ENCODE measurements at places on chromosomes 13 and 19.
A peak's percentile ranks its signal among the peaks of the same experiment; 100 is the strongest.

- no peak for DNase-seq
Observed at GRCh38 chr13:111952814-111953213, 114.1 kb upstream of the SOX1 start.

DNA sequence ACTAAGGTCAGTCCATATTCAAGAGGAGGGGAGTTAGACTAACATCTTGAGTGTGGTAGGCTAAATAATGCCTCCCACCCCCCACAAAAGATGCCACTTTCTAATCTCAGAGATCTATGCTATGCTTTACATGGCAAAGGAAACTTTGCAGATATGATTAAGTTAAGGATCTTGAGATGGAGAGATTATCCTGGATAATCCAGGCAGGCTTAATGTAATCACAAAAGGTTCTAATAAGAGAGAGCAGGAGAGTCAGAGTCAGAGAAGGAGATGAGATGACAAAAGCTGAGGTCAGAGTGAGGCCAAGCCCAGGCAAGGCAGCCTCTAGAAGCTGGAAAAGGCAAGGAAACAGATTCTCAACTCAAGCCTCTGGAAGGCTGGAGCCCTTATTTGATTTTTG lies 1011.6 kb downstream of the PCDH9 start:
- no peak for DNase-seq

DNA sequence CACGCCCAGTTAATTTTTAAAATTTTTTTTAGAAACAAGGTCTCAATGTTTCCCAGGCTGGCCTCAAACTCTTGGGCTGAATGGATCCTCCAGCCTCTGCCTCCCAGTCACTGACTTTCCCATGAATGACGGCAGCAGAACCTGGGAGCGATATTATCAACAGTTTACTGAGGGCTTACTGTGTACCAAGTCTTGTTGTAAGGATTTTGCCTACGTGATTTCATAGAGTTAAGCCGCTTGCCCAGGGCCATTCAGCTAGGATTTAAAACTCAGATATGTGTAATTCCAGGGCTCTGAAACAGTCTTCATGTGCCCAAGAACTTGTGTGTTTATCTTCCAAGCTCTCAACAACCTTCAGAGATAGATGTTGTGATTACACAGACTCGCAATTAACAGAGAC lies 6.0 kb upstream of the KXD1 start:
- no peak for DNase-seq

- DNase-seq: no peak
Observed at GRCh38 chr19:31099515-31100205, 249.6 kb downstream of the TSHZ3 start.

- DNase-seq: no peak
Observed at GRCh38 chr13:112997188-112998130, 28.4 kb downstream of the MCF2L start.

DNA sequence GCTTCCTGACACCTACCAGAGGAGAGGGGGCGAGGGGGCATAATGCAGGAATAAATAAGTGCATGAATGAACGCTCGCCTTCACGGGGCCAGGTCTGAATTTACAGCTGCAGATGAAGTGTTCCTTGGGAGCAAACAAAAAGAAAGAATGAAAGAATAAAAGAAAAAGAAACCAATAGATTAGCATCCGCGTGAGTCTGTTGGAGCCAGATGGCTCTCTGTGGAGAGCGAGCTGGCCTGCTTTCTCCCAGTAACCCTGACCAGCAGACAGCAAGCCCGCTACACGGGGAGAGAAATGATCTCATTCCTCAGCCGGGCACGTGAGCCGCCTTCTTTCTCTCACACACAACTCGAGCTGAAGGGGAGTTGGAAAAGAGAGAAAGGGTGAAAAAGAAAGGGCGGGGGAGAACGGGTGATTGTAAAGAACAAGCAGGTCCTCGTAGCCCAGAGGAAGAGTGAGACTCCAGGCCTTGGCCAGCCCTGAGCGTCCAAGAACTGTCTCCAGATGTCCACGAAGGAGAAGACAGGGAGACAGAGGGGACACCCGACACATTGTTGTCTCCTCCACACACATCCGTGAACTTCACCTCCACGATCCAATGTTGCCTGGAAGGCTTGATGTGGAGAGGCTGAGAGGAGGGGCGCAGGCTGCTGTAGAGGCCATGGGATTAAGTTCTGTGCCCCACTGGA lies 81.4 kb downstream of the RNASEH2B start:
- peak; percentile 20 for DNase-seq

DNA sequence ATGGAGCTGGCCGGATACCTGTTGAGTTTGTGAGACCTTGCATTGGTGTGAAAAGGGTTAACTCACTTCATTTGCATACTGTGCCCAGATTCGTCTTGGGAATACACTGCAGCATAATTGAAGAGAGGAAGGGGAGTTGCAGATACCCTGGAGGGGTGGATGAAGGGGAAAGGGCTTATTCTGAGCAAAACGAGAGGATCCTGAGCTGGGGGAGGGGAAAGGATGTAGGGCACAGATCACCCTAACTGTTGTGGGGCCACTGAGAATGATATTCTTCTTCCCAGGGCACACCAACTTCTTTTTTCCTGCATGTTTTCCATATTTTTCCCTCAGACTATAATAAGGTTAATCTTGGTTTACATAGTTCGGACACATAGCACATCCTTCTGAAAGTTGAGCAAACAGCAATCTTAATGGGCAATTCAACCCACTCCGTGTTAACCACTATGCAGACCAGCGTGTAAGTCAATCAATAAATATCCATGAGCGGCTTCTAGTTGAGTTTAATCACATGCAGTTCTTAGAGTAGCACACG lies 11.7 kb upstream of the PTPRS start:
- DNase-seq: no peak

DNA sequence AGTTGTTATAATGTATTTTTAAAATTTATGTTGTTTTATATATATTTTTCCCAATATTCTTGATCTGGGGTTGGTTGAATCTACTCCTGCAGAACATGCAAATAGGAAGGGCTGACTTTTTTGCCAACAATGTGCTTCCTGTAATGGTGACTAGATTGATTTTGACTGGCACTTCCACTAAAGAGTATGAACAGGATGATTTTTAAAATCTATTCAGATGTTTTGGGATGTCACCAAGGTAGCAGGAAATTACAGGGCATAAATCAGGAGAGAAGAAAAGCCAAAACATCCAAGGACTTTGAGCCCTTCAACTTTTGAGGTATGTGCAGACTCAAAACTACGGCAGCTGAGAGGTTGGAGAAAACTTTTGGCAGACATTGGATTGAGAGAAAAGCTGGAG lies 1047.6 kb downstream of the SLITRK5 start:
- no peak for DNase-seq

GRCh38 chr19:6236310-6237291 lies 43.2 kb downstream of the MLLT1 start:
- DNase-seq: no peak

DNA sequence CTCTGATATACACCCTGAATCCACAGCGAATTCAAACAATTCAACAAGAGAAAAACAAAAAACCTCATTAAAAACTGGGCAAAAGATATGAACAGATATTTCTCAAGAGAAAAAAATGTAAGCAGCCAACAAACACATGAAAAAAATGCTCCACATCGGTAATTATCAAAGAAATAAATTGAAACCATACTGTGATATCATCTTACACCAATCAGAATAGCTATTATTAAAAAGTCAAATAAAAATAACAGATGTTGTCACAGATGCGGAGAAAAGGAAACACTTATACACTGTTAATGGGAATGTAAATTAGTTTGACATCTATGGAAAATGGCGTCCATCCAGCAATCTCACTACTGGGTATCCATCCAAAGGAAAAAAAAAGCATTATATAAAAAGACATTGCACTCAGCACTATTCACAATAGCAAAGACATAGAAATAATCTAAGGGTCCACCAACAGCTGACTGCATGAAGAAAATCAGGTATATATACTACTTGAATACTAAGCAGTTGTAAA lies 1495.0 kb upstream of the PCDH20 start:
- no peak for DNase-seq

- no peak for DNase-seq
Observed at GRCh38 chr19:41364524-41365391, 809 bp upstream of the B9D2 start.

GRCh38 chr19:46460055-46460454 lies 11.3 kb downstream of the PNMA8A start:
- DNase-seq: no peak

All from substantia nigra (tissue), 51 donors.